CD8-positive, alpha-beta memory T cell (primary cell): ENCODE measurements at places on chromosomes 12 and 14. TPM values are rescaled to one million over a fixed set of nuclear protein-coding genes. Genes with fewer than 3 reads are reported as not detected.

DNA sequence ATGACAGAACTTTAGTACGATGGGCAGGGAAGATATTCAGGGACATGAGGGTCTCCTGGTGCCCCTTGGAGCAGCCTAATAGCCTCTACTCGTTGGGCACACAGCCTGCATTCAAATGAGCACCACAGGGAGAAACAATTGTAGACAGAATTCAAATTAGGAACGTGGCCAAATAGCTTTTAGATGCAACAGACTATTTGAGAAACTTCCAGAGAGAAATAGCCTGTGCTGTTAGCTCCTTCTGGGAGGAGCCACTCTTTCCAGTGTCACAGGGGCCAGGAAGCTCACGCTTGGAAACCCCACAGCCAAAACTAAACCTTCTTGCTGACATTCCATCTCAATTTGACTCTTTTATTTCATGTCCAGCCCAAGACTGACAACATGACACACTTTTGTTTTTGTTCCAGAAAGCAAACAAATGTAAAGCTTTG lies 114.5 kb downstream of the RPAP3 start:
- no peaks in the 10 kb centered on the region for H3K27me3 ChIP-seq
- H3K27ac ChIP-seq, result no peak overlapping the region
- H3K4me3 ChIP-seq, result no peak overlapping the region
- no peaks in the 10 kb centered on the region for H3K4me1 ChIP-seq
- H3K36me3 ChIP-seq, result no peaks in the 10 kb centered on the region

- H3K27ac ChIP-seq, result no peak overlapping the region
- DNase-seq, result no peak
- peaks cover 5% of the 10 kb centered on the region for H3K4me1 ChIP-seq
- no peak overlapping the region for H3K4me3 ChIP-seq
- peaks cover 10% of the 10 kb centered on the region for H3K36me3 ChIP-seq
Observed at GRCh38 chr14:74684434-74684833, 28.4 kb downstream of the AREL1 start.

DNA sequence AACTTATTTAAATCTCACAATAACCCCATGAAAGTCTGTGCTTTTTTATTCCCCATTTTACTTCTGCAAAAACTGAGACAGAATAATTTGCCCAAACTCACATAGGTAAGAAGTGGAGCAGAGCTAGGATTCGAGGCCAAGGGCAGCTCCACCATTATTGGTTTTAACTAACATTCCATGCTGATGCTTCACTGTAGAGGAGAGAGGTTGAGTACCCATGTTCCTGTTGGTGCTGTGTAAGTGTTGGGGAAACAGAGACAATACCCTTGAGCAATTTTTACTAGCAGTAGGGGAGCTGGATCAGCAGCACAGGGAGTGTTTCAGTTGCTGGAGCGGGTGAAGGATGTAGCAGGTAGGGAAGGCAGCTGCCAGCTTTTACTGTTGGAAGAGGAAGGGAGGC lies 21.1 kb downstream of the RASSF8 start:
- H3K27me3 ChIP-seq, result peaks cover 4% of the 10 kb centered on the region
- no peak overlapping the region for H3K27ac ChIP-seq
- H3K4me3 ChIP-seq, result no peak overlapping the region
- no peaks in the 10 kb centered on the region for H3K4me1 ChIP-seq

GRCh38 chr14:43087666-43088065 lies 1419.4 kb downstream of the FSCB start:
- no peaks in the 10 kb centered on the region for H3K27me3 ChIP-seq
- DNase-seq, result no peak
- H3K27ac ChIP-seq, result no peak overlapping the region
- H3K4me1 ChIP-seq, result no peaks in the 10 kb centered on the region

DNA sequence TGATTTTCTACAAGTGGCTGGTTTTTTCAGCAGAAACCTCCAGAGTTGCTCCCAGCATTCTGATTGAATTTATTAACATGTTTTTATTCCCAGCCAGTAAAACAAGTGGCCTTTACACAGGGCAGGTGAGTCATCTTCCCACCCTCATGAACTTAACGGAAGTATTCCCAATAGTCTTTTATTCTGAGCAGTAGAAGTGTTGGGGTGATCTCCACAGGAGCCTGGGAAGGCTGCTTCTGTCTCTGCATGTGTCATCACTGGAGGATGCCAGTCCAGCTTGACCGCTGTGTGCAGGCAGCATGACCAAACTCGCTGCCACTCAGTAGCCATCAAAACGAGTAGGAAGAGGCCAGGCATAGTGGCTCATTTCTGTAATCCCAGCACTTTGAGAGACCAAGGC lies 13.4 kb upstream of the DNAH10 start:
- no peak for DNase-seq
- H3K4me1 ChIP-seq, result peaks cover 9% of the 10 kb centered on the region
- no peak overlapping the region for H3K4me3 ChIP-seq
- no peaks in the 10 kb centered on the region for H3K27me3 ChIP-seq

GRCh38 chr14:104502060-104502459 lies 77.5 kb upstream of the C14orf180 start:
- no peak overlapping the region for H3K27ac ChIP-seq
- no peak overlapping the region for H3K4me3 ChIP-seq
- H3K27me3 ChIP-seq, result no peaks in the 10 kb centered on the region
- DNase-seq, result no peak

GRCh38 chr12:95943330-95943842 lies at the start of gene AMDHD1:
AMDHD1 (plus strand) TSS chr12:95943331; CDS start chr12:95943399, 68 bp downstream.
- peak within 1 kb of the TSS; percentile 90 for H3K4me3 ChIP-seq
- no peaks in the 10 kb centered on the region for H3K36me3 ChIP-seq
- no peaks in the 10 kb centered on the region for H3K27me3 ChIP-seq
- peak; percentile 73 for DNase-seq
- H3K27ac ChIP-seq, result peak within 1 kb of the TSS; percentile 60

- no peak overlapping the region for H3K27ac ChIP-seq
- no peaks in the 10 kb centered on the region for H3K4me1 ChIP-seq
- no peak overlapping the region for H3K4me3 ChIP-seq
- DNase-seq, result no peak
Observed at GRCh38 chr14:65469903-65470302, 57.4 kb downstream of the FUT8 start.

GRCh38 chr12:2395354-2395977 lies 342.7 kb downstream of the CACNA1C start:
- H3K36me3 ChIP-seq, result no peaks in the 10 kb centered on the region
- no peaks in the 10 kb centered on the region for H3K4me1 ChIP-seq
- H3K27ac ChIP-seq, result no peak overlapping the region
- H3K4me3 ChIP-seq, result no peak overlapping the region
- no peak for DNase-seq
- H3K27me3 ChIP-seq, result no peaks in the 10 kb centered on the region

GRCh38 chr12:92438641-92439419 lies 264.0 kb upstream of the PLEKHG7 start:
- no peak overlapping the region for H3K4me3 ChIP-seq
- H3K36me3 ChIP-seq, result no peaks in the 10 kb centered on the region
- H3K27me3 ChIP-seq, result no peaks in the 10 kb centered on the region

- DNase-seq, result no peak
- H3K4me3 ChIP-seq, result no peak overlapping the region
- no peaks in the 10 kb centered on the region for H3K36me3 ChIP-seq
- no peaks in the 10 kb centered on the region for H3K4me1 ChIP-seq
- no peaks in the 10 kb centered on the region for H3K27me3 ChIP-seq
Observed at GRCh38 chr12:15163030-15163976, 57.9 kb downstream of the RERG start.

DNA sequence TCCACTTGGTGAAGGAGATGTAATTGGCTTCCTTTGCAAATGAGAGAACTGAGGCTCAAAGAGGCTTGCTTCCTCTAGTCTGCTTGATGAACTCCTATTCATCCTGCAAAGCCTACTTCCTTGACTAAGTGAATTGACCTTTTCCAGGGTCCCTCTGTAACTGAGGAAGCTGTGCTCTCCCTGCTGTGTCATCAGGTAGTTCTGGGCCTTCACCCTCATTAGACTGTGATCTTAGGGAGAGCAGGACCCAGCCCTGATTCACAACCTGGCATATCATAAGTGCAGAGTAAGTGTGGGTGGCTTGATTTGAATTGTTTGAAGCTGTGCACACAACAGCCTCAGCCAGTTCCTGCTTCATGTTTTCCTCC lies 16.3 kb downstream of the ASB2 start:
- no peaks in the 10 kb centered on the region for H3K36me3 ChIP-seq
- no peaks in the 10 kb centered on the region for H3K27me3 ChIP-seq
- H3K4me1 ChIP-seq, result peaks cover 97% of the 10 kb centered on the region

DNA sequence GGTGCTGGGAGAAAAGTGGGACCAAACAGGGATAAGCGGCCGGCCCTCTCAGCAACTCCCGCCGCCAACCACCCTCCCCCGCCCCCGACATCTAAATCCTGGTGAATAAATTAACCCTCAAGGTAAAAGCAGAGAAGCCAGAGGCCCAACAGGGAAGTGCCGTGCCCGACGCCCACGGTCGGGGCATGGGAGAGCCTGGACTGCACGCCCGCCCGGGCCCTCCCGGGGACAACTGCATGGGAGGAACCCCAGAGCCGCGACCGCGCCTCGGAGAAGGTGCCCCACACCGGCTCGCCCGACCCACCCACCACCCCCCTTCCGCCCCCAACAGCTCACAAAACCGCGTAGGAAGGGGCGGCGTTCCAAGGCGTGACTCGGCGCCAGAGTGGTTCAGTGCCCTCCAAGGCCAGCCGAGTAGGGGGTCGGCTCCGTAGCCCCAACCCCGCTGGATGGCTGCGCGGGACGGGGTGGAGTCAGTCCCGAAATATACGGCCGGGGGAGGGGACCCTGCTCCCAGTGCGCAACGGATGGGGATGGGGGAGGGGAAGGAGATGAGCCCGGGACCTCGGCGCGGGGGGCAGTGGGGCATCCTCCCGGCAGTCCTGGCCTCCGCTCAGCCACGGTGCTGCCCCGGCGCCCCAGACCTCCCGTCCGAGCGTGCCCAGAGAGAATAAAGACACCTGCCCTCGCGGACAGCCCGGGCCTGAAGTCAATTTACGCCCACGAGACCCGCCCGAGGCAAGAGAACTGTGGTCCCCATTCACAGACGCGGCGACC lies 732 bp downstream of the SLC25A29 start:
- H3K4me3 ChIP-seq, result peak overlapping the region; percentile 55
- peaks cover 16% of the 10 kb centered on the region for H3K4me1 ChIP-seq
- H3K27me3 ChIP-seq, result no peaks in the 10 kb centered on the region
- DNase-seq, result peak; percentile 15
- no peaks in the 10 kb centered on the region for H3K36me3 ChIP-seq

DNA sequence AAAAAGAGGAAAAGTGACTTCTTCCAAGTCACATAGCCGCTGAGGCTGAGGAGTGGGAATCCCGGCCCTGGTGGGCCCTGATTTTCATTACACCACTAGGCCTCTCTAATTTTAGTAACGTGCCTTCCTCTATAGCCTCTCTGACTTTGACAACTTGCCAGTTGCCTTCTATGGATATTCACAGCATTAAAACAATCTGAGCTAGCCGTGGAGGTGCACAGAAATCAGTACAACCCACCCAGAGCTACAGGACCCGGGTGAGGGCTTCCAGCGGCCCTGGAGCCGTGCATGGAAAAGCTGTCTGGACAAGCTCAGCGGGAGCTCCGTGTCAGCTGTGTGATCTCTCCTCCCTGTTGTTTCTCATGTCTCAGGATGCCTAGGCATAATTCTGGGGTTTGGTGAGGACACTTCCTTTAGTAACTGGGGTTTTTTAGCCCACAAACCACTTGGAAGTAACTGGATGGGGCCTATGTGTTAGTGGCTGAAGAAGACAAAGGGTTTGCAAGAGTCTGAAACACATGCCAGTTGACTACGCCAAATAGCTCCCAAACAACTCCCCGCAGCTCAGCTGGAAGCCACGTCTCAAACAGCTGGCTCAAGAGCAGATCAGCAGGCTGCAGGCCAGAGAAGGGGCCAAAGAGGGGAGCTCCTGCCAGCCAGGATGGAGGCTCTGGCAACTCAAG lies 53.0 kb downstream of the SSH1 start:
- H3K36me3 ChIP-seq, result peaks cover 15% of the 10 kb centered on the region
- H3K27me3 ChIP-seq, result no peaks in the 10 kb centered on the region
- H3K4me3 ChIP-seq, result no peak overlapping the region
- H3K4me1 ChIP-seq, result peaks cover 5% of the 10 kb centered on the region
- H3K27ac ChIP-seq, result no peak overlapping the region

DNA sequence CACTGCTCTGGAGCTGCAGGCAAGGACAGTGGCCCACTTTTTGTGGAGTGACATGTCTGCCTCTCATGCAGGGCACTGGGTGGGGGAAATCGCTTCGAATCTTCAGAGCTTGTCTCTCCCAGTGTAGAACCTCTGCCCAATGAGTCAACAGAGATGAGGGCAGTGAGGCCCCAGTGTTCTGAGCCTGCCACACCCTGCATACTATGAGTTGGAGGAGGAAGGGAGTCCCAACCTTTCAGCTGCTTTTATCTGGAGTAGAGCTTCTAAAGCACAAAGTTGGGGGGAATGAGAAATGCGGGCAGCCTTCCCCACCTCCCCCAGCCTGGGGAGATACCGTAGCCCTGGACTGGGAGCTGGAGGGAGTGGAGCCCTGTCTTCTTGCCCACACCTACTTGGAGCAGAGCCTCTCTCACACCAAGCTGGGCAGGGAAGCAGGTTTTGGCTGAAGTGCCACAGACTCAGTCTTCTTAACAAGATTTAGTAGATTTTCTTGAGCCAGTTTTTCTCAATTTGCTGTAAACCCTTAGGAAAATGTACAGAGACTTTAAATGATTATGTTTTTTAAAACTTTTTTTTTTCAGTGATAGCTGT lies 159.1 kb downstream of the ADGRD1 start:
- DNase-seq, result peak; percentile 21
- H3K27ac ChIP-seq, result no peak overlapping the region
- no peaks in the 10 kb centered on the region for H3K36me3 ChIP-seq
- no peaks in the 10 kb centered on the region for H3K27me3 ChIP-seq
- no peaks in the 10 kb centered on the region for H3K4me1 ChIP-seq
- no peak overlapping the region for H3K4me3 ChIP-seq

- H3K36me3 ChIP-seq, result no peaks in the 10 kb centered on the region
- peak; percentile 54 for DNase-seq
- peaks cover 49% of the 10 kb centered on the region for H3K4me1 ChIP-seq
- H3K4me3 ChIP-seq, result no peak overlapping the region
- H3K27ac ChIP-seq, result no peak overlapping the region
Observed at GRCh38 chr12:92041742-92042141, 103.9 kb downstream of the BTG1 start.

DNA sequence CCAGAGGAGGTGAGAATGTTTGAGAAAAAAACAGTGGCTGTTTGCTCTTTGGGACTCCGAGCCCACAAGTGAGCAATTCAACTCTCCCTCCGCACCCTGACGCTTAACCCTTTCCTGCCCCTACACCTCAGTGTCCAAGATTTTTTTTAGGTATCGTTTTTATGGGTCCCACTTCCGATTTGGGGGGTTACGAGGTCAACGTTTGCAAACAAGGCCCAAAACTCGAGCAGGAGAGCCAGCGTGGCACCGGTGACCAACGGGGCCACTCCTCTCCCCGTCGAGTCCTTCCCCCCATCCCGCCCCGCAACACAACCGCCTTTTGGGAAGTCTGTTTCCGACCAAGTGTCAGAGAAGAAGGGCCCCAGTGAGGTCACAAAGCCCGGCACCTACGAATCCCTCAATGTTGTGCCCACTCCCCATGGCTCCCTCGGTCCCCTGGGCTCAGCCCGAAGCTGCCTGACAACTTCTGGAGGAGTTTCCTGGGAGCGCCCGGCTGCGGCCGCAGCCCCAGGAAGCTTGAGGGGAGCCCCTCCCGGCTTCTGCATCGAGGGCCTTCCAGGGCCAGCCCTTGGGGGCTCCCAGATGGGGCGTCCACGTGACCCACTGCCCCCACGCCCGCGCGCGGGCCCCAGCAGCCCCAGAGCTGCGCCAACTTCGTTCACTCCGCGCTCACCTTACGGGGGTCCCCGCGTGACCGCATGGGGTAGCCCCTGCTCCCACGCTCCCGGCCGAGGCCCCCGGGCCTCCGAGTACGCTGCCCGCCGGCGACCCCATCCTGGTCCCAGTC lies 1.2 kb downstream of the CDK2AP1 start:
- no peaks in the 10 kb centered on the region for H3K36me3 ChIP-seq
- DNase-seq, result no peak
- H3K4me1 ChIP-seq, result peaks cover 24% of the 10 kb centered on the region
- peak overlapping the region; percentile 63 for H3K4me3 ChIP-seq

NDRG2 gene
- 5.0 TPM for total RNA-seq

SOS2 gene
- 20.2 TPM for total RNA-seq

INSM2 gene
- 0.07 TPM for total RNA-seq

MUCL1 gene
- not detected for total RNA-seq

CIT gene
- 19.3 TPM for total RNA-seq

RERG gene
- not detected for total RNA-seq

LRR1 gene
- total RNA-seq, result 51.1 TPM
